ENCODE measurements at places on chromosomes 5 and 9.

- no peak for DNase-seq
Measured at GRCh38 chr9:111598733-111599091, 735 bp downstream of the PTGR1 start.

- DNase-seq: no peak
Measured at GRCh38 chr5:68699966-68700365, 393.8 kb upstream of the SLC30A5 start.

GRCh38 chr5:10520706-10521105 lies 43.2 kb upstream of the ANKRD33B start:
- no peak for DNase-seq

- no peak for DNase-seq
Measured at GRCh38 chr5:171311322-171312077, 2.5 kb downstream of the TLX3 start.

GRCh38 chr5:144183254-144183889 lies 12.7 kb downstream of the KCTD16 start:
- no peak for DNase-seq

GRCh38 chr5:181281077-181281983 lies 20.4 kb upstream of the TRIM52 start:
- no peak for DNase-seq

DNA sequence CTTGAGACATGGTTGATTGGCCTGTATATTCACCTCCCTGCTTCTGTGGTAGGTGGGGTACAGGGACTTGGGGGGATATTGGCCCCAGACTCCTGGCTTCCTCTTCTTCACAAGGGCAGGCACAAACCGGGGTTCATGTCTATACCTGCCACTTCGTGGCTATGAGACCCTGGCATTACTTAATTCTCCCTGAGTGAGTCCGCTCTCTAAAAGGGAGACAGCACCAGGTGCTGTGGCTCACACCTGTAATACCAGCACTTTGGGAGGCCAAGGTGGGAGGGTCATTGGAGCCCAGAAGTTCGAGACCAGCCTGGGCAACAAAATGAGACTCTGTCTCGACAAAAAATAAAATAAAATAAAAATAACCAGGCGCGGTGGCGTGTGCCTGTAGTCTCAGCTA lies 178.5 kb downstream of the GABBR2 start:
- DNase-seq: no peak

DNA sequence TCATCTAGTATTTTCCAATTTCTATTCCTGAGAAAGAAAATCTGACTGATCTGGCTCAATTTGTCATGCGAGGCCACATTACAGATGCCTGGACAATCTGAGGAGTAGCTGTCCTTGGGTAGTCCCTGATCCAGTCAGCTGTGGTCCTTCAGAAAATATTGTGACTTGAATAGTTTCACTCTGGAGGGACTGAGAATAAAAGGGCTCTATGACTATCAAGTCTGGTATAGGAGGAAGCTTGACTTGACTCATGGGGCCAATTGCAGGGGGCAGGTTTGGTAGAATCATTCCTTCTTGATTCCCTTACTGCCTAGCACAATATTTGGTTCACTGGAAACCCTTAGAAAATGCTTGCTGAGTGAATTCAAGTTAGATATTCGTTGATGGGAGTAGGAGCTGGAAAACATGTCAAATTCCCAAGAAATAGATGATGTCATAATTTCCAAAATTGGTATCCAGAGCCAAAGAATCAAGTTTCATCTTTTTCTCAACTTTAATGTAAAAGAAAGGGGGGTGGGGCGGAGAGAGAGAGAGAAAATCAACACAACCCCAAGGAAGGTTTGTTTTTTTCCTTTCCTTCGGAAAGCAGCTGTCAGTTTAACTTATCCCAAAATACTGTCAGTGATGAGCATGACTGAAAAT lies 32.4 kb upstream of the STX17 start:
- DNase-seq: no peak

GRCh38 chr5:54296386-54296785 lies 14.0 kb downstream of the ARL15 start:
- no peak for DNase-seq

DNA sequence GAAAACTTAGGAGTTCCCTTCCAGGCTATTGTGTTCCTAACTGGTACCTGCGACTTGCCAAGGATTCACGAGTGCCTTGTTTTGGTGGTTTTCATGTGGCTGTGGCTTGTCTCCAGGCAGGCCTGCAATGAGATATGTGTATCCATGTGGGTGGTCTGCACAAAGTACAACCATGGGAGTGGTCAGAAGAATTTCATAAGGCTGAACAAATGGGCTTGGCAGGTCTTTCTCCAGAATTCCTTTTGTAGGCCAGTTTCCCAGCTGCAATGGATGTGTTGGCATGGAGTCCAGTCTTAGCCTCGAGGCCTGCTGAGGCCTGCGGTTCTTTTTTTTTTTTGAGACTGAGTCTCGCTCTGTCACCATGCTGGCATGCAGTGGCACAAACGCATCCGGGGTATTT lies 28.8 kb upstream of the MELK start:
- DNase-seq: no peak

DNA sequence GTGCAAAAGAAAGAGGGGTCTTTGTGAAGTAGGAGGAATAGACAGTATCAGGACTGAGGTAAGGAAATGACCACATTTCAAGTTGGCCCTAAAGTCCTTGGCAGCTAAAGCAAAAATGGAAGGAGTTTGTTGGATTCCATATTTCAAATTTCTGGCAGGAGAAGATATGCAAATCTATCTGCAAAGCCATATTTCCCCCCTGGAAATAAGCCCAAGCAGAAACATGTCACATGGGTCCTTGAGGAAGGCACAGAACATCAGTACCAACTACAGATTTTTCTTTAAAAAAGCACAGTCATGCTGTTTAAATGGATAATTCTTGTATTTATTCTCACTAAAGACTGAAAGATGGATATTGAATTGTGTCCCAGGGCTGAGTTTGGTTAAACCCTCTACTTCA lies 323.0 kb downstream of the TRIM32 start:
- no peak for DNase-seq

- DNase-seq: no peak
Measured at GRCh38 chr5:87122151-87122977, 145.3 kb upstream of the RASA1 start.

- DNase-seq: no peak
Measured at GRCh38 chr5:91089758-91090157, 293.4 kb downstream of the ARRDC3 start.

DNA sequence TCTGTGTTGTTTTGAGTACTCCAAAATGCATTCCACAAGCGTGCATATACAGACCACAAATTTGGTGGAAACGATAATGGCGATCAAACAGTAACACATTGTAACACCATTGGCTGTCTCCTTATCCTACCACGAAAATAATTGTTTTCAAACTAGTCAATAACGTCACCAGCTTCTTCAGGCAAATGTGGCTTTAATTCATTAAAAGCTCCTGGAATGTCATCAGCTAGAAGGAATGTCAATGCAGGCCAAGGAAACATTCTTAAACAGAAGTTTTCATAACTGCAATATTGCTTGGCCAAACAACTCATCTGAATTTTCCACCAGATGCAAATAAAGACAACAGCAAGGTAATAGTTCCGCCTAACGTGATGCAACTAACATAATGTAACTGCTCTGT lies 71.6 kb upstream of the XPA start:
- DNase-seq: no peak

- DNase-seq: no peak
Measured at GRCh38 chr9:133512253-133513213, 12.2 kb downstream of the MYMK start.

GRCh38 chr5:1332461-1333001 lies 12.4 kb downstream of the CLPTM1L start:
- no peak for DNase-seq

DNA sequence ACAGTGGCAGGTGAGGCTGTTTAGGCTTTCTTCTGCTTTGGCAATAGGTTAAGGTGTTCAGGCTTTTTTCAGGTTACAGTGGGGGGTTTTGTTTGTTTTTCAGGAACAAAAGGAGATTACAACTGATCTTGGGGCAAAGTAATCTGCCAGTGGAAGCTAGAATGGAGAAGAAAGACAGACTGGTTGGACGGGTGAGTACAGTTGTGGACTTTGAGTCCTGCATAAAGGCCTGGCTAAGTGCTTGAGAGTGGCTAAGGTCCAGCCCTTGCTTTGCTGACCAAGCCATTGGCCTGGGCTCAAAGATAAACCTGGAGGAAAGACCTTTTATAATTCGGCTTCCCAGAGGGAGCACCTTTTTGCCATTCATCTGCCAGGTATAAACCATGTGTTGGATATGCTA lies 63.1 kb downstream of the MTMR12 start:
- DNase-seq: no peak
